ENCODE measurements at places on chromosomes 2 and 18.

DNA sequence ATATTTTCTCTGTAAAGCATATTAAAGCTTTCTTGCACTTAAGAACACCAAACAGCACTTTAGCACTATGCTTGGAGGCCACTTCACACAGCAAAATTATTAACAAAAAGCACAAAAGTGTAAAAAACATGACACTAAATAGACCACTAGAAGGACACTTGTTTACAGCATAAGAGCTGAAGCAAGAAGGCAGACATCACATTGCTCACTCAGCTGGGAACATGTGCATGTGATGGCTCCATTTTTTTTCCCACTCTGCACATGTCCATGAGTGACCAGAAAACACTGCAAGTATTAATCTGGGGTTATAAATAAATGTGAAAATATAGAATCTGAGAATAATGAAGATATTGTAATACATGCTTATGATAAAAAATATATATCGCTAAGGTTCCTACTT, 103.1 kb upstream of the MAPRE2 start:
- no peak for DNase-seq

DNA sequence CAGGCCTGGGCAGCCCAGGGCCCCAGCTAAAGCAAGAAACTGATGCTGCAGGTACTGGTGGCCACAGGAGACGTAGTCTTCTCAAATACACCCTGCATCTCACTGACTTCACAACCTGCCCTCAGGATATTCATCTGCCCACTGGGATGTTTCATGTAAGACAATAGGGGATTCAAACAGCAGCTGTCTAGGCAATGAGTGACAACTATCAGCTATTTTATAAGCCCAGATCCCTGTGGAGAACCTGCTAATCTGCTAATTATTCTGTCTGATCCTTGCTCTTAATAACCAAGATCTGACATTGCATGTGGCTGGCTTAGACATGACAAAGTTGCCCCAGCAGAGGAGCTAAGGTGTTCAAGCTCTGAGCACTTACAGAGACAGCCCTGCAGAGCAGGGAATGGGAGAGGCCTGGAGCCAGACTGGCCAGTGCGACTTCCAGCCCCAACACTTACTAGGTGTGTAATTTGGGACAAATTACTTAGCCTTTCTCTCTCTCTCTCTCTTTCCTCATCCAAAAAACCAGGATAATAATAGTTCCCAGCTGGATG, 28.6 kb downstream of the SIGLEC15 start:
- no peak for DNase-seq

- DNase-seq = peak; percentile 50
Observed at GRCh38 chr2:197804758-197805714, 643 bp downstream of the PLCL1 start.

- DNase-seq = peak; percentile 4
Observed at GRCh38 chr2:130728007-130728454, 839 bp upstream of the GPR148 start.

DNA sequence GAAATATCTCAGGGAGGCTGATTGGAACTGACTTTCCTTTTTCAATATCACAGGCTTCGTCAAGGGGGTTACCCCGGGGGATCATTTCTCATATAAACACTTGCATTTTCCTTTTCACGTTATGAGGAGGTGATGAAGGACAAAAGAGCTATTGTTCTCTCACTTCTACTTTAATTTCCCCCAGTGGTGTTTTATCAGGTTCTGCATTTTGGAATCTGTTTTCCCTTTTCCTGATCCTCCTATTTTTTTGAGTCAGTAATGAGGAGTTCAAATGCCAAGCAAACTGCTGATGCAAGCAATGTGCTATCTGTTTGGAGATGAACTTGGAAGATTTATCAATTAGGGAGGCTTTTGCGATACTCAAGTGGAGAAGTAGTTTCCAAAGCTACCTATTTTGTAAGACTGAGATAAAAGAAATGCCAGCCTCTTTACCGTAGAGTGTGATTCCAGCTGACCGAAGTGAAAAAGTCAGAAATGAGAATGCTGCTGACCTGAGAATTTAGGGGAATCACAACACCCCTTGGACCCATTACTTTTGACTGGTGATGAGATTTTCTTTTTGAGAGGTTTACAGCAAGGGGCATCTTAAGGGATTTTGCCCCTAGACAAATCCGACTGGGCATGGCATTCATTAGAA, 556.0 kb downstream of the RNF144A start:
- no peak for DNase-seq

- no peak for DNase-seq
Observed at GRCh38 chr2:105821428-105822125, 76.9 kb downstream of the NCK2 start.

DNA sequence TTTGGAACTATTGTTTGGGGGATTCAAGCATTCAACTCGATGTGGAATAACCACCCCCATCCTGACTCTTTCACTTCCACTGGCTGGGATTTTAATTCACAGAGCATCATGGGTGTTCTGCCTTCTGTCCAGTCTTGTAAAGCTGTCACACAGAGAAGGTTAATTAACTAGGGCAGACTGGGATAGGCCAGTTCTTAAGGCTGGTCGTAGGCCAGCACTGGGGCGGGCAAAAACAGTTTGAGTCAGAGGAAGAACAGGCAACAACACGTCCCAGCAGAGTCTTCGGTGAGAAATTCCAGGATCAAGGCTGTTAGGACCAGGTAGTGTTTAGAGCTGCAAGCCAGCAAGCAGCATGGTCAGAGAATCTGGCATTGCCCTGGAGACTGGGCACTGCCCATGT, 4.0 kb upstream of the RNF152 start:
- DNase-seq = peak; percentile 41

DNA sequence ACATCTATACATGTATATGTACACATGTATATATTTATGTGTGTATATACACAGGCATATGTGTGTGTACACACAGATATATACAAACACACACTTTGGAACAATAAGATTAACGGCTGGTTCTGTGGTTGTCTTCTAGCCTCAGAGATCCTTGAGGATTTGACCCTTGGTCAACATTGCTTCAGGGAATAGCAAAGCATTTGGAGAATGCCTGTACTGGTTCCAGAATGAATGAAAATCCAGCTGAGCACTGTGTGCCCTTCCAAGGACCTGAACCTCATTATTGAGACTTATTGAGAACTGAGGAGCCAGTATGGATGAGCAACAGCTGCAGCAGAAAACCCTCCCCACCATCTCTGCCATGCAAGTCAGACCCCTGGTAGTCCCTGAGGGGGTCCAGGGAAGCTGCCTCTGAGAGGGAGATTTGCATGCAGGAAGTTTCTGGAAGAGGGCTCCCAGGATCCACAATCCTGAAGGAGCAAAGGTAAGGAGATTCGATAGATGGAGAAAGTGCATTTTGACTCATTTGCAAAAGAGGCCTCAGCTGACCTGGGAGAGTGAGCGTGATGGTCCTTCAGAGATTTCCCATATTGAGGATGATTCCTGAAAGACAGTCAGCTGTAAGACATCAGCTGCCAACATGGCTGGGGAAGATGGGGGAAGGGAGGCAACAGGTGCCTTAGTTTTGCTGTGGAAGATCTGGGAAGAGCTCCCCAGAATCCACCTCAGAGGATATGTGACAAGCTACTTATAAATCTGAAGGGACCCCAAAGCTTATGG, 166.6 kb upstream of the NCKAP5 start:
- DNase-seq = no peak

GRCh38 chr18:48361801-48362200, 47.4 kb downstream of the ZBTB7C start:
- DNase-seq = no peak

DNA sequence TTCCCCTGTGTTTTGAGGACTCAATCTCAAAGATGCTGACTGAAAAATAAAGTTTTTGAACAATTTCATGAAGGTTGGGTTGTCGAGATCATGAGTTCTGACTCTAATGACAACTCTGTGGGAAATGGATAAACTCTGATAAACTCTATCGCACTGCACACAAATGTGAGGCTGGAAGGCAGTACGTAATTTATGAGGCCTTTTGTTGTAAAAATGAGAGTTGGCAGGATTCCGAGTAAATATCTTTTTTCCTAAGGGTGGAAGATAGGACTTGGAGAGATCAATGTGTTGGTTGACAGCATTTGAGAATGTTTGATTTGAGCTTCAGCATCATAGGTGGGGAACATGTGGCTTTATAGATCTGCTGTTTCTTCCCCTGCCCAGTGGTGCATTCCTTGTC, 90.4 kb downstream of the SPTBN1 start:
- DNase-seq = no peak

DNA sequence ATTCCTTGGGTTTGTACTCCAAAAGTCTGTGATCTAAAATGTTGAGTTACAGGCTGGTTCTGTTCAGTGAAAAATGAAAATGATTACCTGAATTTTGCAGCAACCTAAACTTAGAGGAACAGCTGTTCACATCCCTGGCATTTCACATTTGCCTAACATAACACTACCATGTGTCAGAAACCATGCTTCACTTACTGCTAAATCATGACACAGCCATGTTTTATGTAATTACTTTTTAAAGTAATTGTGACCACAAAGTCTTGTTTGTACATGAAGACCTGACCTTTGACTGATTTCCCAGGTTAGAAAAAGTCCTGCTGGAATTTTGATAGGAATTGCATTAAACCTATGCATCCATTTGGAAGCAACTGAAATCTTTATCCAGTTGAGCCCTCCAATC, 79.1 kb downstream of the FAM168B start:
- DNase-seq = no peak

- DNase-seq = peak; percentile 67
Observed at GRCh38 chr18:76573325-76574025, 78.4 kb upstream of the ZNF516 start.

DNA sequence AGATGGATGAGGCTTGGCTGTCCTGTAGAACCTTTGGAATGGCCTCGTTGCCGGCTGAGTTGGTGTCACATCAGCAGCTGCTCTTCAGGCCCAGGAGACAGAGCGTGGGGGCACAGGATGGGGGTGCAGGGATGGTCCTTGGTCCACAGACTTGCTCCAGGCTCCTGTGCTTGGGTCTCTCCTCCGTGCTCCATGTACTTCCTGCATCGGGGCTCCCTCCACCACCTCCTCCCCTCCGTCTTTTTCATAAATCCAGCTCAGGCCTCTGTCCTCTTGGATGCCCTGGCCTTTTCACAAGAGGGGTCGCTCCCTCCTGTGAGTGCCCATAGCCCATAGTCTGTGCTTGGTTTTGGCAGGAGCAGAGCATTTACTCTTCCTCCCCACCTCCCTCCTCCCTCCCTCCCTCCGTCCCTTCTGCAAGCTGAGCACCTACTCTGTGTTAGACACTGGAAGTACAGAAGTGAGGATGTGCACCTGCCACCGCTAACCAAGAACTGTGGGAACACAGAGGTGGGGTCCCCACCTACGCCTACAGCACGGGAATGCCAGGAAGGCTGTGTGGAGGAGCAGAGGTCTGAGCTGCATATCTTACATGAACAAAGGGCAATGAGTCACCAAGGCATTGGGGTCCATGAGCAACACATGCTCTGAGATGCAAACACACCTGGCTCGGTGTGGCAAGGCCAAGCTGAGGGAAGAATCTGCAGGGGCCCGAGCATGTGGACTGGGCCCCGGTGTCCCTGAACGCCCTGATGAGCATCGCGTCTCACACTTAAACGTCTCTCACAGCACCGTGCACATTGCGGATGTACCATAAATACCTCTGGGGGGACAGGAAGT, 458.7 kb upstream of the HS6ST1 start:
- no peak for DNase-seq

DNA sequence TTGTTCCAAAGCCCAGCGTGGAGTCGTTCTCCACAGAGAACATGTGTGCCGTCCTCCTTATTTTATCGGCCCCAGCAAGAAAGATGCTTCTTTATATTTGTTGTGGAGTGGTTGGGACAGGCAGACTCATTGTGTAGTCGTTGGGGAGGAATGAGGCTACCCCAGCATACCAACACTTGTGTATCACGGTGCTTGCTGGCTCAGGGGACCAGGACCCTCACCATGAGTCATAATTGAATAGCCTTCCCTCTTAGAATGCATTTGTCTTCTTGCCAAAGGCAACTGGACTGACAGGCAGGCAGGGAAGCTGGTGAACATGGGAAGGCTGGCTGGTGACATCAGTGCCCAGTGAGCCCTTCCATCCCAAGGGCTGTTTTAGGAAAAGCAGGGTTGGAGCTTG, 4.7 kb downstream of the CAPN10 start:
- DNase-seq = no peak

DNA sequence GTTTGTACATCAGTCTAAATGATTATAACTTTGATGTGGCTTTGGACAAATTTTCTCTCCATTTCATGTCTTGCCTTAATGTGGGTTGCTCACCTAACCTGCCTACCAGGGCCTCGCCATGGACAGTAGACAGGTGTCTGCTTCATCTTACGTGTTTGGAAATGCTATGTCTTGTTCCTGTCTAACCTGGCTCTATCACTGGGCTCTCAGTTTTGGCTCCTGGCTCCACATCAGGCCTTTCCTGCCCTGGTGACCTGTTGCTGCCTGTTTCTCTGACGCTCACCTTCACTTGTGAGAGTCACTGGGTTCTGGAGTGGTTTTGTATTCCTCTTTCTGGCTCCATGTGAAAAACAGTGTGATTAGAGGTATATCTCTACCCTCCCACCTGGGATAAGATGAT, 65.9 kb downstream of the PHLPP1 start:
- DNase-seq = no peak

- no peak for DNase-seq
Observed at GRCh38 chr2:155662224-155662623, 670.3 kb downstream of the NR4A2 start.

DNA sequence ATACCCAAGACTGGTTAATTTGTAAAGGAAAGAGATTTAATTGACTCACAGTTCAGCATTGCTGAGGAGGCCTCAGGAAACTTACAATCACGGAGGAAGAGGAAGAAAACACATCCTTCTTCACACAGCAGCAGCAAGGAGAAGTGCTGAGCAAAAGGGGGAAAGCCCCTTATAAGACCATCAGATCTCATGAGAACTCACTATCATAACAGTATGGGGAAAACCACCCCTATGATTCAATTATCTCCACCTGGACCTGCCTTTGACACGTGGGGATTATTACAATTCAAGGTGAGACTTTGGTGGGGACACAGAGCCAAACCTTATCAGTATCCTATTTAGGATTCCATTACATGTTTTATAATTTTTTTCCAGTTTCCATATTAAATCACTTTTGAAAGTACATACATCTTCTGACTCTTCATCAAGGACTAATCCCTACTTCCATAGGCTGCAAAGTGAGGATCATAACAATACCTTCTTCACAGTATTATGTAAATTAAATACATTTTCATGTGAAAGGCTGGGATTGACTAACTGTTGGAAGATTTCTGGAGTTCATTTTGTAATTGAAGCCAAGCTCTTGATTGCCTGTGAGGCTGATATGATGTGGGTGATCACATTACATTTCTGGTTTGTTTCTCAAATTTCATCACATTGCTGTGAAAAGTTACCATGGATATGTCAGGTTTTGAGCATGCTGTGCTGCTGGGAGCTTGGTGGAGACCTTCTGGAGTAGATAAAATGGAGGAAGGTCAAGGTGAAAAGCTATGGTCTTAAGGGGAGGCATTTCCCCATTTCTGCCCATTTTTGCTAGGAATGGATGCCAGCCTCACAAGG, 31.7 kb upstream of the CERS6 start:
- DNase-seq = peak; percentile 40
